ENCODE measurements at places on chromosomes 5 and 9. TPM values are rescaled to one million over a fixed set of nuclear protein-coding genes. Genes with fewer than 3 reads are reported as not detected.

Gene C9
- not detected for total RNA-seq

- DNase-seq, result no peak
Measured at GRCh38 chr5:169521366-169521983, 62.1 kb upstream of the SPDL1 start.

- no peak for DNase-seq
Measured at GRCh38 chr5:139664727-139665351, 16.7 kb downstream of the CXXC5 start.

- DNase-seq, result no peak
Measured at GRCh38 chr5:39717176-39717897, 292.6 kb upstream of the DAB2 start.

DNA sequence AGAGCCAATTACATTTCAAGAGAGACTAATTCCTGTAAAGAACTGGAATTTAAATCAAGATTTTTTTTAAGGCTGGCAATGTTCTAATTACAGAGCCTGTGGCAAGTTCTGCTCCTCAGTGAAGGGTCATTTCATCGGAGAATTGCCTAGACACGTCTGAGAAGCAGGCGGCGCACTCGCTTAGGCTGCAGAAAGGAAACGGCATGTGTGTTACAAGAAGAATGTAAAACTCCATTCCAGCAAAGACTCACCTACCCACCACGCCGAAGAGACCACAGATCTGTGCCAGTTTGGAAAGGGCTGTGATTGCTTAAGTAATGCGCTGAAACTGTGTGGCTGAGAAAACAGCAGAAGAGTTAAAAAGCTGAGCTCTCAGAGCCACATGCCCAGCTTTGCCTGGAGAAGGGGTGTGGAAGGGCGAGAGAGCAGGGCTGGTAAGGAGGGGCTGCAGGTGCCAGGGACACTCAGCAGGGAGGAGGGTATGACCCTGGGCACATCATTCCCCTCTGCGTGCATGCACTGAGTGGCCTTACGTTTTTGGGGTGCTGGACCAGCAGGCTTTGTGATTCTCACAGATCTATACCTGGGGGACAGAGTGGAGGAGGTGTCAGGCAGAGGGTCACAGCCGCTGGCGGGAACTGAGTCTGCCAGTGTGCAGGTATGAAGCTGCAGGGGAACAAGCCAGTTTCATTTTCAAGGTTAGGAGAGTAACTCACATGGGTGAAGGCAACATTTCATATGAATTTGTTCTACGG is 17.8 kb upstream of the SLC25A51 start:
- no peak for DNase-seq

- no peak for DNase-seq
Measured at GRCh38 chr9:133448487-133448972, 11.2 kb upstream of the CACFD1 start.

Measured in CD4-positive, alpha-beta T cell (primary cell).